Stimulated activated CD8-positive, alpha-beta memory T cell treated with anti-CD3 and anti-CD28 coated beads, Interleukin-7, amount 100 ng/mL, for 4 hours (primary cell): ENCODE measurements at places on chromosomes 5 and 9.

DNA sequence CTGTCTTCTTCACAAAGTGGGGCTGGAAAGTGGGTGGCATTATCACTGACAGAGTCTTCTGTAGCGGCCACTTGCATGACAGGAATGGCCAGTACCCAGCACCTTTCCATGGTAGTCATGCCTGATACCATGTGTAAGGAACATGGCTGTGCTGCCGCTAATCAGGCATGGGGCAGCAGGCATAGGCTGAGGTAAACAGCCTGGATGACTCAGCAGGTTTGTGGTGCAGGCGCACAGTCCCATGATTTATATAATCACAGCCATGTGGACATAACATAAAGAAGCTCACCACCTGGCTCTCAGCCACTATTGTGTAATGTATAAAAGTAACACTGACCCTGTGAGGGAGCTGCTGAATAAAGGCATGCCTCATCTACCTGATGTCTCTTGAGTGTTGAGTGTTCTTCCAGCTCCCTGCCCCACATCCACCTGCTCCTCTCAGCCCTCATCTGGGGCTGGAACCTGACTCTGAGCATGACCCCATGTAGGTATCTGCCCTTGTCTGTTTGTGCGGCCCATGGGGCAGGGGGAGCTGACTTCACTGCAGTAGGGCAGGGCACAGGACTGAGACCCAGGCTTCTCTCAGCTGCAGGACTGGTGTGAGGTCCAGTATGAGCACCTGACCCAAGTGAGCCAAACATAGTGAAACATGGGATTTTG is 13.2 kb upstream of the ICE1 start:
- no peak for DNase-seq

- no peak for DNase-seq
Observed at GRCh38 chr9:91939978-91940377, 10.1 kb downstream of the ROR2 start.

DNA sequence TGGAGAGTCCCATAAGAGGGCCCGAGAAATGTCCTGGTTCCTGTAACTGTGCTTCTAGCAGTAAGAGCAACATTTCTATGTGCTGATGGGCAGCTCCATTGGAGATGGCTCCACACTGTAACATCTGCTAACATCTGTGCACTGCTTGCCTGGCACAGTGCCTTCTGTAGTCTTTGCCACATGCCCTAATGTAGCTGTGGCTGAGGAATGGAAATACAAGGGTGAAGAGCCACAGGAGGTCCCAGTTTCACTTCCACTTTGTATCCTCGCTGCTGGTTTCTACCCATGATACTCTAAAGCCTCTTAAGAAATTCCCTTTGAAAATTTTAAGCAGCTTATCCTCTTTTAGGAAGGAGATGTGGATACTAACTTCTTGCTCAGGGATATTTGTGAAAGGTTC is 97.4 kb downstream of the HOMER1 start:
- no peak for DNase-seq

DNA sequence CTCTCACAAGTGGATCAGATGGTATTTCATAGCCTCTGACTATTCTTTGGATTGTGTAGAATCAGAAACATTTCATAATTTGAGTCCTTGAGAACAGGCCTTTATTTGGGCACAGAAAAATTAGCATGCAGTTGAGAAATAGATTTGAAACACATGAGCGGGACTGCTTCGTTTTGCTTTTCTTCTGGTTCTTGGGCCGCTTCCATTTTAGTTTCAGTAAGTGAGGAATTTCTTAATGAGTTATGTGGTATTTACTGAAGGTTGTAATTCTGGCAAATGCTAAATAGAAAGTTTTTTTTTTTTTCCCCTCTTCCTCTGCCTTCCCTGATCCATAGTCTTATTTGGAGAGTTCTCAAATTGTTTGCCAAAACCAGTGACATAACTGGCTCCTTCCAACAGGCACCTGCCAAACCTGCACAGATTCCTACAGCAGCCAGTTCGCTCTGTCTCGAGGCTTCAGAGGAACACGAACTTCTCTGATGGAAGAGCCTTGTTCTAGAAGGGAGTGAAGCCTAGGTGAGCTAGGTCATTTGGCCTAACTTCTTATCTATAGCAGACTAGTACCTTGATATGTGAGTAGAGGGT is 71.2 kb upstream of the SLC28A3 start:
- no peak for DNase-seq

- no peak for DNase-seq
Observed at GRCh38 chr5:153626836-153627235, 136.4 kb downstream of the GRIA1 start.

DNA sequence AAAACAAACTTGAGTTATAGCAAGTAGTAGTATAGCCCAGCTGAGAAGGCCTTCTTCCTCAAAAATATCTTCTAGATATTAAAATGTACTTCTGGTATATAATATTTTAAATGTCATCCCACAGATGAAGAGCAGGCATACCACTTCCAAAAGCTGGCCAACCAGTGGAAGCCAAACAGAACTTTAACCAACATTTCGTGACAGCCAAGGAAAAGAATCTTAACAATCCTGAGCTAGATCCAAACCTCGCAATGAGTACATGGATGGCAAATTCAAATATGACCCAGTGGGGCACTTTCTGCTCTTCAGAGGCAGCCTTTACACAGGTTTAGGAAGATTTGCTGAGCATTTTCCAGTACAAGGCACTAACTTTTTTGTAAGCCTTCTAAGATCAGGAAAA is 91.8 kb upstream of the ACO1 start:
- no peak for DNase-seq
